ENCODE measurements at places on chromosomes 6 and 20.

DNA sequence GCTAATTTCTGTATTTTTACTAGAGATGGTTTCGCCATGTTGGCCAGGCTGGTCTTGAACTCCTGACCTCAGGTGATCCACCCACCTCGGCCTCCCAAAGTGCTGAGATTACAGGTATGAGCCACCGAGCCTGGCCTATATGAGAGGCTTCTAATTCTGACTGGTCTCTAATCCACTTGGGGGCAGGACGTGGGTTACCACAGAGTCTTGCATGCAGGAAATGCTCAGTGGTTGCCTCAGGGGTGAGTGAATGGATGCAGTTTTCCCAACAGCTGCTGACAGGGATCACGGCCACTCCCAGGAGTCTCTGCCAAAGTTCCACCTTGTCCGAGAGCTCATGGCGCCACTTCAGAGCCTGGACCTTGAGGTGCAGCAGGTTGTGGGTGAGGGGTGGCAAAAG, 6.4 kb upstream of the FANCE start:
- no peak for DNase-seq

DNA sequence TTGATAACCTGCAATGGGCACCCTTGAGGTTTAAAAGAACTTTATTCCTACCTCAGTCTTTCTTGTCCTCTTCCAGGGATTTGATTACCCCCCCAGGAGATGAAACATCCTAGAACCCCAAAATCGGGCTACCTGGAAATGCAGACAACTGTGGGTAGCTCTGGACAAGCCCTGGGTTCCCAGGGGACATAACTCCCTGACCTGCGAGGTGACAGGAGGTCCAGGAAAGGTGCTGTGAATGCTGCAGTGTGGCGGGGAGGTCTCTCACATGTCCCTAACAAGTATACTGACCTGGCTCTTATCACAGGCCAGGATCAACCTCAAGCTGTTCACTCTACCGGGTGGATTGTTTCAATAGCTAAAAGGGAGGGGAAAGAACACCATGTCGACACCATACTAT, 11.6 kb downstream of the JAG1 start:
- DNase-seq = no peak

DNA sequence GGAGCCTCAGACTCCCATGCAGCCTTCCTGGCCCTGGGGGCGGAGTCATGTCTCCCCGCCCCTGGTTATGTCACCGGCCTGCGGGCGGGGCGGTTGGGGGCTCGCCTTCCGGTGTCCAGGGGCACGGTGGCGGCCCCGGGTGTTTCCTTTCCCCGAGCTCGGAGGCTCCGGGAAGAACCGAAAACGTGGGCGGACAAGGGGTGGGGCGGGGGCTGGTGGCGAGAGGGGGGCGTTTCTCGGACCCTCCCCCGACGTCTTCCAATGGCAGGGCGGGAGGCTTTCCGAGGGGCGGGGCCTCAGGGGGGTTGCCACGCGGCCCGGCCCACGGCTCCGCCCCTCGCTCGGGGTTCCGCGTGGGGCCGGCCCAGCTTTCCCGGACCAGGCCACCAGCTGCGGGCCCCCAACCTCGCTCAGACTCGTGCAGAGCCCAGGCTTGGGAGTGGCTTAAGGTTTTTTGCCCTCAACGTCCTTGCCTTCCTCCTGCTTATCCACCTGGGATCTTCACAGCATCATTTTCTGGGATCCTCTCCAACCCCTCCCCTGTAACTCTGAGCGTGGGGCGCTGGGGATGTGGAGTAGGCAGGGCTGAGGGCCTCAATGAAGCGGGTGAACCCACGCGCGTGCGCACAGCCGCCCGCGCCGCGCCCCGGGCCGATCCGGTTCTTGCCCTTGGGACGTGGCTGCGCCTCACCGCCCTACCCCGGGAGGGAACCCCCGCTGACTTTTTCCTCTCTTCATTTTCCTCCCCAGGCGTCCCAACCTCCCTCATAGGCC, 2.1 kb upstream of the NRN1 start:
- no peak for DNase-seq

DNA sequence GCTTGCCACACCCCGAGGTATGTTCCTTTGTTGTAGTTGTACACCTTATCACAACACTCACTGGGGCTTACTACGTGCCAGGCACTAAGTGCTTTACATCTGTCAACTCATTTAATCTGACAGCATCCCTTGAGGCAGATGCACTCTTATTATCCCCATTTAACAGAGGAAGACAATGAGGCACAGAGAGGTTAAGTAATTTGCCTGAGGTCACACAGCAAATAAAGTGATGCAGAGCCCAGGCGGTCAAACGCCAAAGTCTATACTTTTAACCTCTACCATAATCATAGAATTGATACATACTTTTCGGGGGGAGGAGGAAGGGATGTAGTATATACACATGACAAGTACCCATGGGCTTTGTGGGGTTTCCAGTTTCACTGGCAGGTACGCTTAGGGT, 37.7 kb downstream of the MDFI start:
- no peak for DNase-seq

GRCh38 chr20:55103188-55103587, 627.8 kb downstream of the DOK5 start:
- DNase-seq = no peak

GRCh38 chr6:121934451-121934850, 465.0 kb upstream of the HSF2 start:
- no peak for DNase-seq

- no peak for DNase-seq
These were observed 118.1 kb downstream of the TRDN start for GRCh38 chr6:123518441-123519188.

DNA sequence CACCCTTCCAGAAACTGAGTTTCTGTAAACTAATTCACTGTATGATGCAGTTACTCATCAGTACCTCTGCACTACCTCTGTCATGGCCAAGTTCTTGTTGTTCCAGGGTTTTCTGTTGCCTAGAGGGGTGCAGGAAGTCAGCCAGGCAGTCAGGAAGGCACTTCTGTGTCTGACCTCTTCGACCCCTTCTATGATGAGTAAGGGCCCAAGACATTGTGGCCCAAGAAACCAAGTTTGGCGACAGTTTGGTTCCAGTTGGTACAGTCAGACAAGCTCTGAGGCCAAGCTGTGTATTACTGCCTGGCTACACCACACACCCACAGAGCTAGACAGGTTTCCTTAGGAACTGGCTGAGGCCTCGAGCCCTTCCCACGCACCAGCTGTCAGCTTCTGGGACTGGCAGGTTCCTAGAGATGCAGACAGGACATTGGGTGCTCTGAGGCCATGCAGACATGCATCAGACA, 41.2 kb downstream of the TRAF3IP2 start:
- DNase-seq = no peak

GRCh38 chr6:132612449-132613108, 11.5 kb downstream of the TAAR2 start:
- DNase-seq = no peak

DNA sequence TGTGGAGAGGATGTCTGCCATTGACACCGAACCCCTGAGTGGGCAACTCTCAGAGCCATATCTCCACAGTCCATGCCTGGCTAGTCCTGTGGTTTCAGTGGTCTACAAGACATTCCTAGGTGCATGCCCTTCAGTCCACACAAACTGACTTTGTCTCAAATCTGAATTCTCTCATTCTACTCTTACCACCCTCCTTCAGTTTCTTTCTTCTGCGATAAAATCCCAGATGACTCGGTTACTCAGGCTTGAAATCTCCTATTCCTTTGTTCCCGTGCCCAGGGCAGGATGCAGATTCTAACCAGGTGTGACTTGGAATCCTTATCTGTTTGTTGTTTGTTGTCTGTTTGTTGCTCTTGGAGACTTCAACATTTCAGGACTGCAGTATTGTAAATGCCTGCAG, 9.3 kb downstream of the CDS2 start:
- DNase-seq = no peak

DNA sequence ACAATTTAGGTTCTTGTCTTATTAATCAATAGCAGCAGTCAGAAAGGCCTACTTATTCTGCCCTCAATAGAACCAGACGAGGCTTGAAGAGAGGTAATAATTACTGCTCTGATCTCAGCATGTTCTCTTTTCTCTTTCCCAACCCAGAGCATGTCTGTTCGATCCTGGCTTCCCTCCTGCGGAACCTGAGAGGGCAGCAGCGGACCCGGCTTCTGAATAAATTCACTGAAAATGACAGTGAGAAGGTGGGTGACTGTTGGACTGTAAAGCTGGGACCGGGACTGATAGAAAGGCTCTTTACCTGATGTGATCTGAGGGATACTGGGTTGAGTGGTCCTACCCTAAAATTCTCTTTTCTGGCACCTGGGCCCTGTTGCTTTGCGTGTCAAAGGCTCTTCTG, 63.0 kb upstream of the VSTM2L start:
- DNase-seq = no peak

GRCh38 chr6:106614166-106614565, 15.1 kb downstream of the RTN4IP1 start:
- no peak for DNase-seq

GRCh38 chr6:39056681-39057080, 8.1 kb downstream of the GLP1R start:
- DNase-seq = no peak

DNA sequence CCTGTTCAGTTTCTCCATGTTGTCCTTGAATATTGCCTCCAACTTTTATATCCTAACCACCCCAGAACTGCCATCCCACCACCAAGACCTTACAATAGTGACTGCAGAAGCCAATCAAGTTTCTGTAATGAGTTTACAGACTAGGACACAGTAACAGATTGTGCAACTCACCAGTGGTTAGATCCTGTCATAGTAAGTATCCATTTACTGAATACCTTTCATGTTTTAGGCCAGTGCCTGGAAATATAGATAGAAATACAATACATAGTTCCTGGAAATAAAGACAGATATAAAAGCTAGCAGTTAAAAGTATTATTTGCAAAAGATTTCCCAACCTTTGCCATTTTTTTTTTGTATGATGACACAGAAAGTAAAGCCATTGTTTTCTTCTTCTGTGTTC, 471.8 kb upstream of the BTBD3 start:
- no peak for DNase-seq

GRCh38 chr6:14867802-14868201, 378.1 kb upstream of the JARID2 start:
- DNase-seq = no peak

GRCh38 chr6:143015300-143015706, 45.4 kb upstream of the AIG1 start:
- DNase-seq = no peak

DNA sequence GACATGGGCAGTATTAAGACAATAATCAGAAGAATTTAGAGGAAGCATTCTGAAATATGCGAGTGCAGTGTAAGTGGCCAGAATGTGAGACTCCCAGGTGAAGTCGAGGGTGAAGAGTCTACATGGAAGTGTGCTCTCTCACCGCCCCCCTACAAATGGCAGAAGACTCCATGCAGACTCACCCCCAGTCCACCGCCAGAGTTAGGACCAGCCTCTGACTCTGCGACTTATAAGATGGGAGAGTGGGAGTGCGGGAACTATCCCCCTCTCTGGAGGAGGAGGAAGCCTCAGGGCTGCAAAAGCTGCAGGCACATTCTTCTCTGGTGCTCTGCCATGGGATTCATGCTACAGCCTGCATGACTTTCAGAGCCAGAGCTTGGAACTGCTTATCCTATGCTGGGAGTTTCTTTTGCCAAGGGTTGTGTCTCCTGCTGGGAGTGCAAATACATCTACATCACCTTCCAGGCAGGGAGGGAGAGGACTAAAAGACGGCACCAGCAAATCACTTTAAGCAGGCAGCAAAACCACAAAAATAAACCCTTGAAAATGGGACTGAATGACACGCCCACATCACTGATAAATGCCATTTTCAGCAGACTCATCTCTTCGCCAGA, 206.7 kb upstream of the SULF2 start:
- DNase-seq = no peak

GRCh38 chr6:134840086-134840867, 109.6 kb downstream of the ALDH8A1 start:
- DNase-seq = no peak

DNA sequence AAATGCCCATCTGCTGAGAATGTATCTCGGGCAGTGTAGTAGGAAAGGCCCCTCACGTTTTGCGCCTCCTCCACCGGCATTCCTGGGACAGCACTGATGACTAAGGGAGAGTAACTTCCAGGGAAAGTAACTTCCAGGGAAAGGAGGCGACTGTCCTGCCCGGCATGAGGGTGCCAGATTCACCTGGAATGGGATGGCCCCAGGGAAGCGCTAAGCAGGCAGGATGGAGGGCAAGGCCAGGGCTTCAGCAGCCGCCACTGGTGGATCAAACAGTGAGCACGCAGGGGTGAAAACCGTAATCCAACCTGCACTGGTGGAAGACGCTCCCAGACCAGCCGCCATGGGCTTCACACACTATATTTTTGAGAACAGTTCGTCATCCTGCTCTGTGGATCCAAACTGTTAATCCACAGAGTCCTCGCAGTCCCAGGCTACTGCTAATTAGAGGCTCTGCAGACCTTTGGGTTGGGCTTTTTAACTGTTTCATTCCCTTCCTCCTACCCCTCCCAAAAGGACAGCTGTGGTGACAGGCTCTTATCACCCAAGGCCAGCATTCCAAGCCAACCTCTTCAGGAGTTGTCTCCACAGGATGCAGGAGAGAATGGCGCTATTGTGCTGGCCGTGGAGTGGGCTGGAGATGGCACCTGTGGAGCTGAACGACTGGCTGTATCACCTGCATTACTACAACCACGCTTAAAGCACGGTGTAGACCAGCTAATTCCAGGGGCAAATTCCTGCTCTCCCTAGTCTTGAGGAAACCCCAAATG, 178.9 kb downstream of the DLL1 start:
- DNase-seq = no peak

- DNase-seq = no peak
These were observed 502.1 kb upstream of the MAP3K7 start for GRCh38 chr6:91088976-91089375.

GRCh38 chr6:31345026-31345730, 11.8 kb downstream of the HLA-B start:
- no peak for DNase-seq

DNA sequence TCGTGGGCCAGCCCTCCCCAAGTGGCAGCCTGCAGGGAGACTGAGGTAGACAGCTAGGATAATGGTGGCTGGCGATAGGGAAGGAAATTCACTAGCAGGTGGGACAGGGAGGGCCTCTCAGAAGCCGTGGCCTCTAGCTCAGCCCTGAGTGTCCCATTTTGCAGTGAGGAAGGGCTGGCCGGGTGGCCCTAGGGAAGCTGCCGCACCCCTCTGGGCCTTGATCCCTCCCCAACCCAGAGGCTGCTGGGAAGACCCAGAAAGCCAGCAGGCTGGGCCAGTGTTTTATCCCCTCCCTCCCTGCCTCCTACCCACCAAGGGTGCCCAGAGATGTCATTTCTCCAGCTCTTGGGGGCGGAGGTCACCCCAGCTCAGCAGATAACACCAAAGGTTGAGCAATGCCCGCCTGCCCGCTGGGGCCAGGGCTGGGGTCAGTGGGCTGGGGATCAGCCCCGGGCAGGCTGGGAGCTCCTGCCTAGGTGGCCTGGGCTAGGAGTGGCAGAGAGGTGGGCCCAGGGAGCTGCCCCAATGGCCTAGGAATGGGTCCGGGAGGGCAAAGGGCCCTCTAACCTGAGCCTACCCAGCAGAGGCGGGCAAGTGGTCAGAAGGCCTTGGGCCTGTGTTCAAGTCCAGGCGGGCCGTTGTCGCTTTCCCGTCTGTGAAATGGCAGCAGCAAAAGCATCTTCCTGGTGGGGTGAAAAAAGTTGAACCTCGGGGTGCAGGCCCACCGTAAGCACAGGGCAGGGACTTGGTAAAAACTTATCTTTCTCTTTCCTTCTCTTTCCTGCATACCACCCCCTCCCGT, 1.6 kb upstream of the CEBPB start:
- no peak for DNase-seq

All from stimulated activated CD8-positive, alpha-beta memory T cell treated with anti-CD3 and anti-CD28 coated beads, Interleukin-4, amount 100 ng/mL, for 4 hours (primary cell).